ENCODE measurements at places on chromosomes 12 and 14.
A peak's percentile ranks its signal among the peaks of the same experiment; 100 is the strongest.

- no peak for DNase-seq
Observed at GRCh38 chr12:98752726-98753125, 107.6 kb downstream of the APAF1 start.

DNA sequence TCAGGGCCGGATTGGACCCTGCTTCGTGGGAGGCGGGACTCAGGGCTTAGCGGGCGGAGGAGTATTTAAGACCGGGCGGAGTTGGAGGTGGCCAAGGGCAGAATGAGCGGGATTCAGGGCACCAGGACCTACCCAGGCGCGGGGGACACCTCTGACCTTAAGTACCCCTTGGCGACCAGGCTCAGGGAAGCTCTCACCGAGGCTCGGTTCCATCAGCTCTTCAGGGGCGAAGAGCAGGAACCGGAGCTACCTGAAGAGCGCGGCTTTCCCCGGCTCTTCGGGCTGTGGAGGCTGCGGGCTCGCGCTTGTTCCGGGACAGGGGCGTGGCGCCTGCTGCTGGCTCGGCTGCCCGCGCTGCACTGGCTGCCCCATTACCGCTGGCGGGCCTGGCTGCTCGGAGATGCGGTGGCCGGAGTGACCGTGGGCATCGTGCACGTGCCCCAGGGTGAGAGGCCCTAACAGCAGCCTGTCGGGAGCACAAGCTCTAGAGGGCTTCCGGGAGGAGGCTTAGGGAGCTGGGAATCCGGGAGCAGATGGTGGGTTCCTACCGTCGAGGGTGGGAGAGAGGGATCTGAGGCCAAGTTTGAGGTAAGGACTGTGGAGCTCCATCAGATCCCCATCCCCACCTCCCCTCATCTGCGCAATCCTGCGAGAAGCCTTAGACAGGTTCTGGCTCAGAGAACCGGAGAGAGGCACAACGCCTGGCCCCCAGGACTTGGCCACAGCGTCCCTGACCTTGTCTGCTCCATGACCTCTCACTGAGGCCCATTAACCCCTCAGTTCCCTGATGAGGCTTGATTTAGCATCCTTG is 8.4 kb downstream of the ARHGEF25 start:
- DNase-seq: no peak

- no peak for DNase-seq
Observed at GRCh38 chr14:103084021-103084919, at the start of gene LBHD2. Gene LBHD2, plus strand, starts transcription at chr14:103084210. Its CDS starts 1,803 bp downstream, at chr14:103086013.

GRCh38 chr14:36756226-36756625 is 94.6 kb downstream of the PAX9 start:
- no peak for DNase-seq

GRCh38 chr14:103739466-103739792 is 23.8 kb downstream of the ZFYVE21 start:
- no peak for DNase-seq

DNA sequence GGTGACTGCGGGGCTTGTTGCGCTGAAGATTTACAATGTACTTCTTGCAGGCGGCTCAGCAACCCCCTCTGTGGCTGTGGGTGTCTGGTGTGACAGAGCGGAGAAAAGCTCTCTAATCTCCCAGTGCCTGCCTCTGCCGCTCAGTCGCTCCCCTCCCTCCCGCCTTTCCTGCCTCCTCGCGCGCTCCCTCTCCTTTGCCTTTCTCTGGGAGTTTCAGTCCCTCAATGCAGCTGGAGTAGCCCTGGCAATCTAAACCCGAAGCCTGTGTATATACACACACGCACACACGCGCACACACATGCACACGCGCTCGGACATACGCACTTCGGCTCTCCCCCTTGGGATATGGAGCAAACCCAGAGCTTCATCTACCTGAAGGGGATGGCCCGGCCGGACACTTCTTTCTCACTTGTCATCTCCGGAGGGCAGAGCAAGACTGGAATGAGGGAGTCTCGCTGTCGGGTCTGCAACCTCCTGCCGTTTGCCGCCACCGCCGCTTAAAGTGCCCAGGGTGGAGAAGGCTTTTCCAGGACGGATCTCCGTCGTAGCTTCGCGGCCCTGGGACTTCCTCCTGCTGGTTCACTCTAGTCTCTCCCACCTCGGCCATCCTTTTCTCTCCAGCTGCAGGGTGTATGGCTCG is 599 bp upstream of the TRHDE start:
- DNase-seq: no peak

DNA sequence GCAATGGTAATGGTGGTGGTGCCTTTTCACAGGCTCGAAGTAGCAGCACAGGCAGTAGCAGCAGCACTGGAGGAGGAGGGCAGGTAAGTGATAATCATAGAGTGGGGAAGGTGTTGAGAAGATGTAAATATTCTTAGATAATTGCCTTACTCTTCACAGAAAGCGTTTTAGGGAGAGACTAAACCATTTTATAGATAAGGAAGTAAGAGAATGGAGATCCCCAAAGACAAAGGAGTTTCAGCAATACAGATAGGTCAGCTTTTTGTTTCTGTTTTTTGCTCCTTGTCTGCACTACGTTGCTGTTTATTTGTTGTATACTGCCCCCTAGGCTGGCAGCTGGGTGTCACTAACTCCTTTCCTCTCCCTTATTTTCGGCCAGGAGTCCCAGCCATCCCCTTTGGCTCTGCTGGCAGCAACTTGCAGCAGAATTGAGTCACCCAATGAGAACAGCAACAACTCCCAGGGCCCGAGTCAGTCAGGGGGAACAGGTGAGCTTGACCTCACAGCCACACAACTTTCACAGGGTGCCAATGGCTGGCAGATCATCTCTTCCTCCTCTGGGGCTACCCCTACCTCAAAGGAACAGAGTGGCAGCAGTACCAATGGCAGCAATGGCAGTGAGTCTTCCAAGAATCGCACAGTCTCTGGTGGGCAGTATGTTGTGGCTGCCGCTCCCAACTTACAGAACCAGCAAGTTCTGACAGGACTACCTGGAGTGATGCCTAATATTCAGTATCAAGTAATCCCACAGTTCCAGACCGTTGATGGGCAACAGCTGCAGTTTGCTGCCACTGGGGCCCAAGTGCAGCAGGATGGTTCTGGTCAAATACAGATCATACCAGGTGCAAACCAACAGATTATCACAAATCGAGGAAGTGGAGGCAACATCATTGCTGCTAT is 2.0 kb downstream of the SP1 start:
- peak; percentile 14 for DNase-seq

- DNase-seq: no peak
Observed at GRCh38 chr12:2053691-2054090, 904 bp downstream of the CACNA1C start.

GRCh38 chr14:71469643-71470335 is 462.4 kb upstream of the RGS6 start:
- DNase-seq: no peak

DNA sequence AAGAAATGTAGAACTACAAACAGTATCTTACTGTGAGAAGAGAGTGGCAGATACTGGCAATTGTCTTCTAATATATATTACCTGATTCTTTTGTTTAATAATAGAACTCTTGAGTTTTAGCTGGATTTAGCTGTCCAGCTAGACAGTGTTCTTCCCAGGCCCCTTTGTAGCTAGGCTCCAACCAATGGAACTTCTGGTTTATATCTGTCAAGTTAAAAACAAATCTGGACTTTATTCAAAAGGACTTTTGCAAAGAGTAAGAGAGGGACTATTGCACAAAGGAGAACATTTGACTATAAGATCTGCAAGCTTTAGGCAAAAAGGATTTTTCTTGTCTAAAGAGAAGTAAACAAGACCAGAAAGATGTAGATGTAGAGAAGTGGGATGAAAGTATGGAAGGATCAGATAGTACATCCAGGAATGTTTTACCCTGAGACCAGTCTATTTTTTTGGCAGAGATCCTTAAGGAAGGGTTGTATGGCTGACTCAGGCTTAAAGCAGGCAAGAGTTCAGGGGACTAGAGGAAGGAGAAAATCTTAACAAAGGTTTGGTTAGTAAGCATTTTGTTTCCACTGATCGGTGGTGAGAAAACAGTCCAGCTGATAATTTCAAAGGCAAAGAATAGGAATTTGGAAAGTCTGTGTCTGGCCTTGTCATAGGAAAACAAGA is 111.1 kb upstream of the PLEKHA5 start:
- no peak for DNase-seq

- no peak for DNase-seq
Observed at GRCh38 chr12:123478762-123479161, 20.8 kb downstream of the SNRNP35 start.

DNA sequence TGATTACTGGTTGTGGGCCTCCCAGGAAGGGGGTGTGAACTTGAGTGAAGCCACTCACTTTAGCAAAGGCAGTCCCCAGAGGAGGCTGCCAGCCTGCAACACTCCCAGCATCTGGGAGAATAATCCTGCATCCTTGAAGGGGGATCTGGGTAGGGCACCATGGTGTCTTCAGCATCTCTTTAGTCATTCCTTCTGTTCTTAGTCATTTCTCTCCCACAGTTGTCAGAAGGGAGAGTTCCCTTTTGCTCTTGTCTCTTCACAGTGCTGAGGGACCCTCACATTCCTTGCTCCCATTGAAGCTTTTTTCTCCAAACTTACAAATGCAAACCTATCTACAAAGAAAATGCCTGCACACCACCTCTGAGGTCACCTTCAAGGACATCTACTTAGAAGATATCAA is 48.1 kb upstream of the CIT start:
- DNase-seq: no peak

DNA sequence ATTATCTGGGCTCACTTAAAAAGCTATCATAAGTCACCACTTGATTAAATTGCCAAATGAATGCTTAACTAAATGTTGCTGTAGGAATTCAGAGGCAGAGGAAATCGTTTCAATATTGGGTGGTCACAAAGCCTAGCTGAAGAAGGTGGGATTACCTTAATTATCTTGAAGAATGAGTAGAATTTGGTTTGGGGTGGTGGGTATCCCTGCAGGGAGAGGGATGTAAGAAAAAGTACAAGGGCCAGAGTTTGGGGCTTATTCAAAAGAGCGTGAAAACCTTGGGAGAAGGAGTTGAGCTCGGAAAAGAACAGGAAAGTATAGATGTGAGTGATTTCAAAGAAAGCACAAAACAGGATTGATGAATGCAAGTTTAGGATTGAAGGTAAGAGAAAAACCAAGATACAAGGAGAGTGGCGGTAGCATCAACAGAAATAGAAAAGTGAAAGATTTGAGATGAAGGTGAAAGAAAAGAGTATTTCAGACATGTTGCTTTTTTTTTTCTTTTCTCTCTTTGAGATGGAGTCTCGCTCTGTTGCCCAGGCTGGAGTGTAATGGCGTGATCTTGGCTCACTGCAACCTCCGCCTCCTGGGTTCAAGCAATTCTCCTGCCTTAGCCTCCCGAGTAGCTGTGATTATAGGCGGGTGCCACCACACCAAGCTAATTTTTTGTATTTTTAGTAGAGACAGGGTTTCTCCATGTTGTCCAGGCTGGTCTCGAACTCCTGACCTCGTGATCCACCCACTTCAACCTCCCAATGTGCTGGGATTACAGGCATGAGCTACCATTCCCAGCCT is 1.7 kb downstream of the BRMS1L start:
- DNase-seq: no peak

DNA sequence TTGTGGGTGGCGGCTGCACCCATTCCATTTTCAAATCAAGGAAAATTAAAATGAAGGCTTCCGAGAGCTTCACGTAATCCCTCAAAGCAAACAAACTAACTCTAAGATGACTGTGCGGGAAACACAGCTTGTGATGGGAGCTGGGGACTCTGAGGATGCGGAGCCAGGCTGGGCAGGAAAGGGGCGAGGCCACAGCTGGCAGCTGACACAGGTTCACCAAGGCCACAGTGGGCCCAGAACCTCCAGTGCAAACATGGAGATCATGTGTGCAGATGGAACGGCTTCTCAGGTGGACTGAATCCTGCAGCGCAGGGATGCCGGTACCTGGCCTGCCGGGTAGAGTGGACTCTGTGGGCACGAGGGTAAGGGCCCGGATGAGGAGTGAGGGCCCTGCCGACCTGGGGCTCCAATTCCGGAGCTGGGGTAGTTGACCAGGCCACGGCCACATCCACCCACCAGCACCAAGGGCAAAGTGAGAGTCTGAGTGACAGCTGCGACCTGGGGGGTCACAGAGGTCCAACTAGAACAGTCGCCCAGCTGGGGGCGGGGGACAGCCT is 19.2 kb upstream of the BTBD6 start:
- DNase-seq: no peak

GRCh38 chr14:28635387-28635786 is 131.2 kb upstream of the FOXG1 start:
- no peak for DNase-seq

DNA sequence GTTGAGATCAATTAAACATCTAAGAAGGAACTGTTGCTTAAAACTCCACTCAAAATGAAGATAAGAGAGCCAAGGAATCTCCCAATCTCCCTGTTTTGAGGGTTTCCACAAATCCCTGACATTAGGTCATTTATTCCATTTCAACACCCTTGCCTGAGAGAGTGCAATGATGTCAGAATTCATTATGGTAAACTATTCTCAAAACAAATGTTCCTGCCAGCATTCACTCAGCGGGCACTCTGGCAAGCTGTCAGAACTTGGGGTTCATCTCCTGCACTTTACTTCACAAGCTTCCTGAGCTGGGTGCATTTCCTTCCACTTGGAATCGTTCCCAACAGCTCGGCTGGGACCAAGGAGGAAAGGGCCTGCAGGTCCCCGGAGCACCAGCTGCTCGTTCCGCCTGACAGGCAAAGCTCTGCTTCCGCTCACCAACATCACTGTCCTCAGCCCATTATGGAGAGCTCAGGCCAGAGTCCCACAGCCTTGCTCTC is 117.8 kb downstream of the TTC7B start:
- DNase-seq: no peak

DNA sequence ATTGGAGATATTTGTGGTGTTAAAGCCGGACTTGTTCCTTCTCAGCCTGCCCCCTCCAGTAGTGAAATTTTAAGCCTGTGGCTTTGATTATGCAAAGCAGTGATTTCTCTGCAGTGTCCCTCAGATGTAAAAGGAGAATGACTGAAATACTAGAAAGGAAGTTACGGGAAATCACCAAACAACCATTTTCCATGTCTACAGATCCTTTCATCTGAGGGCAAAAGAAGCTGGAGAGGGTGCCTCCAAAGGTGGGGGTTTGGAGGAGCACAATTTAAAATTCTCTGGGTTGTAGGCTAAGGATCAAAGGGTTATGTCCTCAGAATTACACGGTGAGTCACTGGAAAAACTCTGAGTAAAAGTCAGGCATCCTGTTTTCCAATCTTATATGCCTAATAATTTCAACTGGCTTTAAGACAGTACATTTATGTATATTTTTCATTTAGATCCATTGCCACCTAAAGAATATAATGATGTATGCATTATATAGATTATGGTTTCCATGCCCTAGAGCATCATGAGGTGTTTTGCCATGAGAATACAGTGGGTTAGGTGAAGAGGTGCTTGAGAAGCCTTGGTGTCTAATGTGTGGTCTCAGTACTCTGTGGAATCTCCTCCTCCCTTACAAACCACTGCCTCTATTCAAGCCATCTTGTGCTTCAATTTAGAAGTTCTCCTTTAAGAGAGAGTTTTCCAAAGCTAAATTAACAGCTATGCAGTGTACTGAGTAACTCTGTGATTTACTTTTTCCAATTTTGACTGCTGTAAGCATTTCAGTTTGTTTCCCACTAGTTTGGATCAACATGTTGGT is 362.1 kb downstream of the RAD51B start:
- no peak for DNase-seq

GRCh38 chr12:77347017-77347416 is 281.6 kb upstream of the E2F7 start:
- DNase-seq: no peak

All from T-cell (primary cell).